LNCaP clone FGC (cell line): ENCODE measurements at places on chromosomes 3 and 15.

- DNase-seq, result no peak
Measured at GRCh38 chr15:35741395-35741794, 195.4 kb upstream of the DPH6 start.

- DNase-seq, result peak; percentile 65
Measured at GRCh38 chr15:85164841-85165466, 183.3 kb downstream of the PDE8A start.

- DNase-seq, result no peak
Measured at GRCh38 chr15:47124430-47125102, 592.7 kb upstream of the SEMA6D start.

DNA sequence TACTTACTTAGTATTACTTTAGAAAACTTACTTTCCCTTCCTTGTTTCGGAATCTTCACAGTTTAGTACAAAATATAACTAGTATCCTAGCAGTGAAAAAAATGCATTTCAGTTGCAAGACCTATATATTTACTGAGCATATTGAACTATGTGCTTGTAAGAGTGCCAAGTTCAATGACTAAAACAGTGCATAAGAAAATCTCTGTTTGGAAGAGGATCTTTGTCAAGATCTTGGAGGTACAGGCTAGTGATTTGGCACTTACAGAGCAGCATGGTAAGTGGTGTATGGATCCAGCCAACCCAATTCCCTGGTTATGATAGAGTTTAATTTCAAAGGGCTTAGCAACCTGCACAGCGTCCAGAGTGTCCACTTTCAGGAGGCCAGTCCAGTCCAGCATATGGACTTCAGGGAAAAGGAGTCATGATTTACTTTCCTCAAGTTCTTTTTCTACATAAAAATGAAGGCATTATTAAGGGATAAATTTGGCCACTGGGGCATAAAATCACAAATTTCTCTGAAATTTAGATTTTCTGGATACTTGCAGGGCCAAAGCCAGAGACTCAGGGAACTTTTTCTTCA is 625.8 kb upstream of the BCHE start:
- DNase-seq, result no peak

- no peak for DNase-seq
Measured at GRCh38 chr15:56763141-56763895, 30.0 kb upstream of the ZNF280D start.

DNA sequence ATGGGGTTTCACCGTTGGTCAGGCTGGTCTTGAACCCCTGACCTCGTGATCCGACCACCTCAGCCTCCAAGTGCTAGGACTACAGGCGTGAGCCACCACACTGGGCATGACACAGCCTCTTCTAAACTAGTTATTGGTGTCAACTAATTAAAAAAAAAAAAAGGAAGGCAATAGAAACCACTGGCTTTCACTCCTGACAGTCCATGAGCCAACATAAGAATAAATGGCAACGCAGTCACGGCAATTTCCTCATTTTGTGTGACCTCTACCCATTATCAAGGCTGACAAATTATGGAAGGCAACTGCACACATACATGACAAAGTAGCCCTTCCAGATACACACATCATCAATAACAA is 5.9 kb downstream of the ARHGEF3 start:
- no peak for DNase-seq

GRCh38 chr3:43692085-43692855 is 1.5 kb downstream of the ABHD5 start:
- no peak for DNase-seq

GRCh38 chr3:43081796-43082195 is 24.1 kb downstream of the POMGNT2 start:
- DNase-seq, result no peak

- DNase-seq, result no peak
Measured at GRCh38 chr3:56885453-56885852, 83.7 kb upstream of the ARHGEF3 start.

GRCh38 chr15:76642671-76643070 is 262.5 kb downstream of the SCAPER start:
- DNase-seq, result no peak

DNA sequence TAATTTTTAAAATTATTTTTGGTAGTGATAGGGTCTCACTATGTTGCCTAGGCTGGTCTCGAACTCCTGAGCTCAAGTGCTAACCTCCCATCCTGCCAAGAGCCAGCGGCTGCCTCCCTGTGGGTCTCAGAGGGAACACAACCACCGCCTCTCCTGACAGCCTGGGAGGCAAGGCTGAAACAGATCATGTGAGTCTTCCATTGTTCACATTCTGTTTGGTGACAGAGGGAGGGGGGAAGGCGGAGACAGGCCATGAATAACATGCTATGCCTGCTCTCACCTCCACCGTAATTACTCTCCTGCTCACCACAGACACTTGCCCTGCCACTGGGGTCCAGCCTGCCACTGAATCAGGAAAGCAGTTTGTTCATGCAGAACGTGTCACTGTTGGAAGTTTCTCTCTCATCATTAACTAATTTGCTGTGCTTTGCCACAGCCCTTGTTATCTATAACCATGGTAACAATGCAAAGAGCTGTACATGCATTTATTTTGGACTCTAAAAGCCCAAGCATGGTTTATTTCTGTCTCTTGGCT is 78.4 kb upstream of the RASGRF1 start:
- DNase-seq, result no peak

- no peak for DNase-seq
Measured at GRCh38 chr3:89340408-89340807, 233.0 kb downstream of the EPHA3 start.

DNA sequence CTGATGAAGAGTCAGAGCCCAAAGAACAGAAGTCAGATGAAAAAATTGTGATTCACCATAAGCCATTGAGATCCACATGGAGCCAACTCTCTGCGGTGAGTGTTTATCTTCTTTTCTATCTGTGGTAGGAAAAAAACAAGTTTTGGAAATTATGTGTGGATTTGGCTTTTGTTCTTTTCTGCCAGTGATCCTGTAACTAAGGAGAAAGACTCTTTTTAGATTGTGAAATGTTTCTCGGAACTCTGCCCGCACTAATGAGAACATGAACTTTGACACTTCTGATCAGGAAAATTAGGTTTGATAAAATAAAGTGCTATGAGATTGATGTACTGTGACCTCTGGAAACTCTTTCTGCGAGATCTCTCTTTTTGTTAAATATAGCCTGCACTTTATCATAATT is 8.4 kb downstream of the ARHGEF26 start:
- no peak for DNase-seq

DNA sequence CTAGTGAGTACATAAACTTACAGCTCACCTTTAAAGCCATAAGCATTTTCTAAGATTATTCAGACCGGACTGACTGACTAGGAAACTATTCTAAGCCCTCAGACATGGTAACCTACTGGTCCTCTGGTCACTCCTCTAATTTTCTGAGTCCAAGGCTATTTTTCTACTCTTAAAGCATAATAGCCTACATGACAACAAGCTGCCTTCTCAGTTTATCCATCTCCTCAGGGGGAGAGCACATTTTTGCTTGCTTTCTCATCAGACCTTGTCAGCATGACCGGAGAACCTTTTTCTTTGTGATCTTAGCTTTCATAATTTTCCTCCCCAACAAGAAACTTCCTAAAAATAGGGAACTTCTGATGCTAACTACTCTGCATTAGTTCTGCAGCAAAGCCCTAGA is 38.4 kb downstream of the UBP1 start:
- no peak for DNase-seq

- no peak for DNase-seq
Measured at GRCh38 chr3:139260793-139261736, 82.8 kb upstream of the MRPS22 start.

- no peak for DNase-seq
Measured at GRCh38 chr3:43755516-43756200, 64.9 kb downstream of the ABHD5 start.

DNA sequence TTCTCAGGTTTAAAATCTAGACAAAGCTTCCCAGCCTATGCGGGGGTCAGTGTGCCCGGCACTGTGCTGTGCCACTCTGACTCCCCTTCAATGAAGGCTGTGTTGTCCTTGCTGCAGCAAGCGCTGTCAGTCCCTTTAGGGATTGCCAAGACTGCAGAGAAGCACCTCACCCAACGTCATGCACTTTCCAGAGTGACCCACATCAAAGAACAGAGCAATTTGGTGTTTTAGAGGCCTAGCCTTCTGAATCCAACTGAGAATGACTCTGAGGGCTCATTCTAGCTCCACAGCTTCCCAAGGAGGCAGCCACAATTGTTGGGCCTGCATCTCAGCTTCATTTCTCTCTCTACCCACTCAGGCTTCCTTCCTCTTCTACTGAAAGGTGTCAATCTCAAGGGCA is 26.4 kb downstream of the SLC9A9 start:
- DNase-seq, result no peak

DNA sequence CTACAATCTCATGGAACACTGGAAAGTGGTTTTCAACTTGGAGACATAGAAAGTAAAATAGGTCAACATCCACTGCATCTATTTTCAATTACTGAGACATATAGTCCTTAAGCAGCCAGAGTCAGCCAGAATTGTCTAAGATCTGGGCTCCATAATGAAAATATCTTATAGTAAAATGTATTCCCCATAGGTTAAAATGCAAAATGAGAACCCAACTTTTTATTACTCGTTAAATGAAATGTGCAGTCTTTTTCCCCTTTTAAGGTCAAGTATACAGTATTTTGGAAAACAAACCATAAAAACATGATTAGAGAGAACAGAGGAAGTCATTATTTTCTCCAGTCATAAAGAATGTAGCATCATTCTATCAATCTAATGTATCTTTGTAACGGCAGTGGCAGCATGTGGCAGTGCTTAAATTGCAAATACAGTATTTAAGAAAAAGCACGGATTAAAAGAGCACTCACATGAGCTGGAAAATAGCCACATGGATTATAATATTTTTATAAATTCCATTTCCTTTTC is 64.4 kb upstream of the CPB1 start:
- DNase-seq, result no peak

DNA sequence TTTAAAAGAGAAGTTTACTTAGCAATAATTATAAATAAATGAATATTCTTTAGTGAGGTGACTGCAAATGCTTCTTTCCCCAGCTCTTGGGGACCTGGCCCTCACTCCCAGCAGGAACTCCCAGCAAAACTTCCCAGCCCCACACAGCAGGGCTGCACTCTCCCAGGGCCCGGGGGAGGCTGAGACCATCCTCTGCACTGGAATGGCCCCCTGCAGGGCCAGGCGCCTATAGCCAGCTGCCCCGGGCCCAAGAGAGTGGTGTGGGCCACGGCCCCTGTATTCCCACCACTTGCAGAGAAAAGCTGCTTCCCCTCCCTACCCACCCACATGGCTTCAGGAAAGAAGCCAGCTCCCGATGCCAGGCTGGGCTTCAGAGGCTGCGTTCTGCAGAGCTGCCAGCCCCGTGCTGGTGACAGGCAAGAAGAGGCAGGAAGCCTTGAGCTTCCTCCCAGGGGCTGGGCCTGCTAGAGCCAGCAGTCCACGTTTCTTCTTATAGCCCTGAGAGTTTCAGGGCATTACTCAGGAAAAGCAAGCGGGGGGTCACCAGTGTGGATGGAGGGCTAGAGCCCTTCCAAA is 20.0 kb downstream of the IDH2 start:
- no peak for DNase-seq

DNA sequence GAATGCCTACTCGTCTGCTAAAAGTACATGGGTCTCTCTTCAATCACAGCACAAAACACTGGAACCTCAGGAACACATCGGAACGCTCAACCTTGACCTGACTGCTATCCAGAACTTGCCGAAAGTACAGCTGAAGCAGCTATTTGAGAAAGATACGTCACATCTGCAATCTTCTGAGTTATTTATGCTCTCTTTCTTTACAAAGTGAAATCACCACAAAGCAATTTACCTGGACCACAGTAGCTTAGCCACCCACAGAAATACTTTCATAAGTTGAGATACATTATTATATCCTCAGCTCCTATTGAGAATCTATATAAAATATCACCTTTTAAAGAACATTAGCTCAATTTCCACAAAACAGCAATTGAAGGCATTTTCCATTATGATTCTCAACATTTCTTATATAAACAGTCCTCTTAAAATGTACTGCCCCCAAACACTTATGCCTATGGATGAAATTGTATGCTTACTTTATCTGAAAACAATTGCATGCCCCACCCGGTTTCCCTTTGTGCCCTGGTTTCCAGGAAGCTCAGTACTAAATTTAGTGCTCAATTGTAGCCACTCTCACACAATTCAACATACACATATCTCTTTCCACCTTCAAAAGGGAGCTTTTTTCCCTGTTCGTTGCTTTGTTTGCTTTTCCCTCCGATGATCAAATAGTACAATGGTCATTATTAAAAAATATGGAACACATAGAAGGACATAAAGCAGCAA is 31.8 kb downstream of the HEG1 start:
- DNase-seq, result no peak

DNA sequence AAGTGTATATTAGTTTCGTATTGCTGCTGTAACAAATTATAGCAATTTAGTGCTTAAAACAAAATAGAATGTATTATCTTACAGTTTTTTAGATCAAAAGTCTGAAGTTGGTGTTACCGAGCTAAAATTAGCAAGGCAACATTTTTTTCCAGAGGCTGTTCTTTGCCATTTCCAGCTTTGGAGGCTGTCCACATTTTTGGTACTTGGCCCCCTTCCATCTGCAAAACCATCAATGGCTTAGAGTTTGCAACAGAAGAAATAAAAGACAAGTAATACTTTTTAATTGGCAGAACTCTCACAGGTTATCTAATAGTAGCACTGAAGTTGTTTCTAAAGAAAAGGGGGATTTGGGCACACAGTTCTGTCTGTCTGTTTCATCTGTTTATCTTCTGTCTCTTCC is 1248.5 kb downstream of the ROBO1 start:
- DNase-seq, result no peak

DNA sequence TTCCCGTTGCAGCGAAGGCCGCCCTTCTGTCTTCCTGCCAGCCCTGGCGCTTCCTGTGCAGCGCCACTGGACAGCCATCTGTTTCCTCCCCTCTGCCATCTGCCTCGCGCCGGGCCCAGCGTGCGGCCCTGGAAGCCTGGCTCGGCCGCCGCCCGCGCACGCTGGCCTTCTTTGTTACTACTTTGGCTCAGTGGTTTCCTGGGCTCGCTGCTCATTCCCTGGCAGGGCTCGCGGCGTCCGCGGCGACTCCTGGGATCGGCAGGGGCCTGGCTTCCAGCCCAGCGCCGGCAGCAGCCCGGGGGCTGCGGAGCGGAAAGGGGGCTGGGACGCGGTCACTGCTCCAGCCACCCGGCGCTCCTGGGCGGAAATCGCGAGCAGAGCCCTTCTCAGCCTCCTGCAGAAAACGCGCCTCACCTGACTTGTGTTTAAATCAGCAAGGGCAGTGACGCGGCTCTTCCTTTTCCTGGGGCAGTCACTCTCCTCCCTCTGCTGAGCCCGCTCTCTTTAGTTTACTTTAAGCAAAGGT is 10.0 kb downstream of the CMTM7 start:
- no peak for DNase-seq

- DNase-seq, result no peak
Measured at GRCh38 chr3:53253707-53254508, 1.9 kb downstream of the TKT start.

GRCh38 chr3:194092881-194093301 is 43.1 kb upstream of the HES1 start:
- no peak for DNase-seq

DNA sequence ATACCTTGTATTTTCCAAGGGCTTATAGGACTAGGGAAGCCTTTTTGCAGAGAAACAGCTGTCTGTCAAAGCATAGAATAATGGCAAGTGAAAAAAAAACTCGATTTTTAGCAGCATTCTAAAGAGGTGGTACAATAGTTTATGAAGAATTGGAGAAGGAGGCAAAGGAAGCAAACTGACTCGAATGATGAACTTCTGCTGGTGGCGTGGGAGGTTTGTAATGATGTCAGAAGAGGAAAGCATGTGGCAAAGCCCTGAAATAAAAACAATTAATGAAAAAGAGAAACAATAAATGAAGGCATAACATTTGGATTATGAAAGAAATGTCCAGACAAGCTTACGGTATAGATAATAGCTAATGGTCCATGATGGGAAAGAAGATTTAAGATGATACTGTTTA is 77.5 kb downstream of the RARB start:
- no peak for DNase-seq
